Activated naive CD8-positive, alpha-beta T cell treated with anti-CD3 and anti-CD28 coated beads for 36 hours (primary cell): ENCODE measurements at places on chromosomes 7 and 10. TPM values are rescaled to one million over a fixed set of nuclear protein-coding genes. Genes with fewer than 3 reads are reported as not detected.

The MUC12 gene
- total RNA-seq = not detected

The CCDC172 gene
- not detected for total RNA-seq

The IL15RA gene
- total RNA-seq = 27.8 TPM

The SPACDR gene
- 1.0 TPM for total RNA-seq

The MPP7 gene
- total RNA-seq = 11.0 TPM

The GPNMB gene
- 1.8 TPM for total RNA-seq

The FAM241B gene
- total RNA-seq = 9.9 TPM

The SNX8 gene
- total RNA-seq = 45.6 TPM

The MTPN gene
- total RNA-seq = 139 TPM

The METTL27 gene
- total RNA-seq = 0.40 TPM

GRCh38 chr10:73110345-73110849 lies at the start of gene NUDT13:
NUDT13 (plus strand) TSS chr10:73110455; CDS start chr10:73114366, 3,911 bp downstream.
- peak; percentile 48 for DNase-seq

DNA sequence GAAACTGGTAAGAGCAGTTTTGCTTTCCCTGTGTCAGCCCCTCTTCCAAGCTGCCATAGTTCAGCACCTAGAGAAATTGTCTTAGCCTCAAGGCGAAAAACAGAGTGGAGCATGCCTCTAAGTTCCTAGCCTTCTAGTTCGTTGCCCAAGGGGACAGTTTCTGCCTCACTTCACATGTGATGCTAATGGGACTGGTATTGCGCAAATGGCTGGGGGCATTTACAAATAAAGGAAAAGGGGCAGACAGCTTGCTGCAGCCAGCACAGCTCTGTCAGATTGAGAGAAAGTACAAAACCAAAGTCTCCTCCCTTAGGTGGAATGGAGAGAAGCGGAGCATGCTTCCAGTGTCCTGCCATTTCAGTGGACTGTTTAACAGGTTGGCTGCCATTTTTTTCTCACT lies 567.7 kb downstream of the ETV1 start:
- no peak for DNase-seq

- no peak for DNase-seq
Observed at GRCh38 chr10:43012578-43012977, 64.3 kb upstream of the RET start.

DNA sequence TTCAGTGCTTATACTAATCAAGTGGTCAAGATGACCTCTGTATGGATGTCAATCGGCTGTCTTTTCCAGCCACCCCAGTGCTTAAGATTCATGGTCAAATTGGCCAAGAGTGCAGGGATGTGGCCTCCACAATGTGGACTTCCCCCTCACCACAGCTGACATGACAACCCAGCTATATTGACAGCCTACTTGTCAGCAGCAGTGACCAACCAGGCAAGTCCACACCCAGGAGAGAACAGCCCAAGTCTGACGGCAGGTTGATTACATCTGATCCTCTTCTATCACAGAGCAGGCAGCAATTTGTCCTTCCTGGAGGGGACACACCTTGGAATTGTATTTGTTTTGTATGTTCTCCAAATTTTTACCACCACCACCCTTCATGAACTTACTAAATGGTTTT lies 8.2 kb upstream of the ERVW-1 start:
- DNase-seq = no peak

- DNase-seq = no peak
Observed at GRCh38 chr7:68006619-68007018, 1010.0 kb downstream of the TYW1 start.

DNA sequence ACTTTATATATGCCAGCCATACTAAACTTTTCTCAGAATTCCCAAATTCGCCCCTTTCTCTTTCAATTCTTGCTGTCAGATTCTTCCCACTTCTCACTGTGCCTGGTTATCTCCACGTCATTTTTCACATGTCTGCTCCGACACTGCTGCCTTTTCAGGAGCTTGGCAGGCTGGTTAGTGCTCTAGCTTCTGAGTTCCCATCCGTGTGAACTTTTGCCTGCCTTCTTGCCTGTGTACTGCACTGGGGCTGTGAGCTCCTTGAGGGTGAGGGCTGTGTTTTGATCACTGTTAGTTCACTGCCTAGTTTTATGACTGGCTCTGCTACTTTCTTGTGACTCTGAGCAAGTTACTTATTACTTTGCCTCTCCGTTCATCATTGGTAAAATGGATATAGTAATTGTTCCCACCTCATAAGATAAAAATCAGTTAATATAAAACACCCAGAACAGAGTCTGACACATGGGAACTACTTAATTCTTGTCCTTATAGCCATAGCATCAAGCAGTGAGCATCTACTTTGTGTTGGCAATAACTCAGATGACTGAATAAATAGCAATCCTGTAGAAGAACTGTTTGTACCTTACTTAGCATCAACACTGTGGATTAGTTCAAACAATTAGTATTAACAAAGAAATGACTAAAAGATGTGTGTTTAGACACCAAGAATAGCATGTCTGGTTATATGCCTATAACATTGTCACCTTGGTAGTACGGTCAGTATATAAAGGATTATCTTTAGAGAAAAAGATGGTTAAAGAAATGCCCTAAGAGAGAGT lies 5.5 kb downstream of the GSTO1 start:
- DNase-seq = no peak

DNA sequence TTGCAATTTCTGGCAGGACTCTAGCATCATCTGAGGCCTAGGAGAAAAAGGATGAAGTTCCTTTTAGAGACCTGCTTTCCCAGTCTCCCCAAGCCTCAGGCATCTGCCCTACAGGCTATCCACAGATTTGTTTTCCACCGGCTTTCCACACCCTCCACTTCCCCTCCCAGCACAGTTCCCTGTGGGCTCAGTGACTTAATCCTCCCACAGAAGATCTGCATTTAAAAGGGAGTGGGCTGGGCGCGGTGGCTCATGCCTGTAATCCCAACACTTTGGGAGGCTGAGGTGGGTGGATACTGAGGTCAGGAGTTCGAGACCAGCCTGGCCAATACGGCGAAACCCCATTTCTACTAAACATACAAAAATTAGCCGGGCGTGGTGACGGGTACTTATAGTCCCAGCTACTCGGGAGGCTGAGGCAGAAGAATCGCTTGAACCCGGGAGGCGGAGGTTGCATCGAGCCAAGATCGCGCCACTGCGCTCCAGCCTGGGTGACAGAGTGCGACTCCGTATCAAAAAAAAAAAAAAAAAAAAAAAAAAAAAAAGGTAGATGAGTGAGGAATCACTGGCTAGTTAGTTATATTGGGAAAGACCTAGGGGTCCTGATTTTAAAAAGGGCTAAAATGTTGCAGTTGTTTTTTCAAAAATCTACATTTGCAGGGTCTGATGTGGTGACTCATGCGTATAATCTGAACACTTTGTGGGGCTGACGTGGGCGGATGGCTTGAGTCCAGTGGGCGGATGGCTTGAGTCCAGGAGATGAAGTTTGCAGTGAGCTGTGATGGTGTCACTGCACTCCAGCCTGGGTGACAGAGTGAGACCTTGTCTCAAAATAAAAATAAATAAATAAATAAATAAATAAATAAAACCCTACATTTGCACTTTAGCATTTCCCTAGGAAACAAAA lies 119.5 kb downstream of the BAMBI start:
- no peak for DNase-seq

GRCh38 chr10:43843321-43844101 lies 194.8 kb upstream of the ZNF32 start:
- DNase-seq = no peak

DNA sequence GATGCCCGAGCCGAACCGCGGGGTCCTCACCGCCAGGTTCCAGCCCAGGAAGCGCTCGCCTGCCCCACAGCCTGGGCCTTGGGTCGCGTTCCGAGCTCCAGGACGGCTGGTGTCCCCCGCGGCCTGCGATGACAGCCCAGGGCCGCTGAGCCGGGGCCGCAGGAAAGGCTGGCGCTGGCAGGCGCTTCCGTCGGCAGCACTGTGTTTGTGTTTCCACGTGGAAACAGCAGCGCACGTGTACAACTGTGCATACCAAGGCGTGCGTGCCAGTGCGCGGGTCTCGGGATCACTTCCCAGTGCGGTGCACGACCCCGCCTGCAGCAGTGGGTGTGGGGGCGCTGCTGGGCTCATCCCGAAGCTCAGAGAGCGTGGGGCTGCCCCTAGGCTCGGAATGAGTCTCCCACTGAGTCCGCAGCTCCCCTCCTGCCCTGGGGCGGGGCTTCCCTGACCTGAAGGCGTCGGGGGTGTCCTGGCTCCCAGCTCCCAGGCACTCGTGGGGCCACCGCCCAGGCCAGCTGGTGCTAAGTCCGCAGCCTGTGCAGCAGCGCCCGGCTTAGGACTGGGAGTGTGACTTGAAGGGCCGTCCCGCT lies 17.2 kb downstream of the AP5Z1 start:
- DNase-seq = peak; percentile 33

DNA sequence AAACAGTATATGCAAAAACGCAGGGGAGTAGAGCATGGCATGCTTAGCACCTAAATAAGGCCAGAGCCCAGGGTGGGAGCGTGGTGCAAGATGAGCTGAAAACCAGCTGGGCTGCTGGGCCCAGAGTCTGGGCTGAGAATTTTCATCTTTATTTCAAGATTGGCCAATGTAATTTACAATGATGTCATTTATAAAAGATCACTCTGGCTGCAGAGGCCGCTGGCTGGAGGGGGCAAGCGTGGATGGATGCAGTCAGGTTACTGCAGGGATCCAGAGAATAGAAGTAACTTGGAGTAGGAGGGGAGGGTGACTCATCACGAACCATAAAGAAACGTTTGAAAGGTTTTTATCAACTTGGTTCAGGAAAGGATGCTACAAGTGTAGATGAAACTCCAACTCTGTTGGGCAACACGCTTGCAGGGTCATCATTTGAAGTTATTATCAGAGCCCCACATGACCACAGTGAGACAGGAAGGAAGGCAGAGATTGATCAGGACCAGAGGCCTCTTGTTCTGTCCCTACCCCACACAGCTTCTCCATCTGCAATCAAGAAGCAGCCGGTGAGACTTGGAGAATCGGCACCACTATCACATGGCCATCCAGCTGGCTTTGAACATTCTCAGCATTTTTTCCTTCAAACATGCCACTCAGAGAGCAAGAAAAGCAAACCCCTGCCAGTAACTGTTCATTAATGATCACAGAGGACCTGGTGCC lies 49.2 kb downstream of the ODAD2 start:
- DNase-seq = no peak

GRCh38 chr10:95297402-95297801 lies 6.6 kb upstream of the PDLIM1 start:
- no peak for DNase-seq

- DNase-seq = no peak
Observed at GRCh38 chr7:6477318-6477660, 29.5 kb upstream of the DAGLB start.

DNA sequence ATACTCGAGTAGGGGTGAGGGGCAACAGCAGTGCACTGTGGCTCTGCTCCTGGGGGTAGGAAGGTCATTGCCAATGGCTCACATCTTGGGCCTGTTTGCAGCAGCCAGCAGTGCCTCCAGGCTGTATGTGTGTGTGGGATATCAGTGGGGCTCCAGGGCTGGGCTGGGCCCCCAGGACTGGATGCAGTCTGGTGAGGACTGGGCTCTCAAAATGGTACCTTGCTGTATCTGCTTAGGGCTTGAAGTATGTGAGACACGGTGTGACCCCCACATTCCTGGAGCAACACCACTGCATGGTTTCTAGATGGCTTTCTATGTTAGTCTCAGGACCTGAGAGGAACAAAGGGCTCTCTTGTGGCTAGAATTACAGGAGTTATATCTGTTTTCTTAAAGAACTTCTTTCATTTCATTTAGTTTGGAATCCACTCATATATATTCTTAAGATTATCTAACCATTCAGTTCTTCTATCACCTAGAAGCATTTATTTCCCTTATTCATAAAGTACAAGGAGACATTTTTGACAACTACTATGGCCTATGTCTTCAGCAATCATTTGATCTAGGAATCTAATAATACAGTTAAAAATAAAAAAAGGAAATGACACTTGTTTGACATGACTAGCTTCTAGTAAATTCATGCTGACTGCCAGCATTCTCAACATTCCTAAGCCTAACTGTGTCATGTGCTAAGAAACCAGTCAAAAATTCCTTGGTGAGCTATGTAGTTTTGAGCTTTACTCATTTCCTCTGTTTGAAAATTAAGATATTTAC lies 443.2 kb upstream of the SEMA3A start:
- DNase-seq = no peak

GRCh38 chr10:112519133-112519761 lies 72.2 kb downstream of the VTI1A start:
- peak; percentile 7 for DNase-seq

DNA sequence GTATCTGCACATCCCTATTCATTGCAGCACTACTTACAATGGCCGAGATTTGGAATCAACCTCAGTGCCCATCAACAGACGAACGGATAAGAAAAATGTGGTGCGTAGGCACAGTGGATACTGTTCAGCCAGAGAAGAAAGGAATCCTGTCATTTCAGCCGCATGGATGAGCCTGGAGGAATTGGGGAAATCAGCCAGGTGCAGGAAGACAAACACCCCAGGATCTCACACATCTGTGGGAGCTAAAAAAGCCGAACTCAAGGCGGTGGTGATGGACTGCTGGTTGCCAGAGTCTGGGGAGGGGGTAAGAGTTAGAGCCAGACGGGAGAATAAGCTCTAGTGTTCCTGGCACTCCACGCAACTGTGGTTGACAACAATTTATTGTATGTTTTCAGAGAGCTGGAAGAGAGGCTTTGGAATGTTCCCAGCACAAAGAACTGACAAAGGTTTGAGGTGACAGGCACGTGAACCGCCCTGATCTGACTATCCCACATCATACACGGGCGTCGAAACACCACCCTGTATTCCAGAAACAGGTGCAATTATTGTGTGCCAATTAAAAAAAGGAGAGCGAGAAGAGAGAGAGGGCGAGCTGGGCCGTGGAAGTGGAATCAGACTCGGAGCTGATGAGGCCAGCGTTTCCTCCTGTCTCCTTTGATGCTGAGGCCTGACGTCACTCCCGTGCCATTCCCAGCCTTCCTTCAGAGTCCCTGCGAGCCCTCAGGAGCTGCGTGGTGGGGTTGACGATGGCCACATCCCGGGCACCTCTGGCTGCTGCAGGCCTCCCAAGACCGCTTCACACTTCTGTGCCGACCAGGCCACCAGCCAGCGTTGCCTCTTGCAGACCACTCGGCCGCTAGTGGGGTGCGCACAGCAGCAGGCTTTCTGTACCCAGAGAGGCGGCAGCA lies 189.5 kb downstream of the DNAJB6 start:
- DNase-seq = no peak

DNA sequence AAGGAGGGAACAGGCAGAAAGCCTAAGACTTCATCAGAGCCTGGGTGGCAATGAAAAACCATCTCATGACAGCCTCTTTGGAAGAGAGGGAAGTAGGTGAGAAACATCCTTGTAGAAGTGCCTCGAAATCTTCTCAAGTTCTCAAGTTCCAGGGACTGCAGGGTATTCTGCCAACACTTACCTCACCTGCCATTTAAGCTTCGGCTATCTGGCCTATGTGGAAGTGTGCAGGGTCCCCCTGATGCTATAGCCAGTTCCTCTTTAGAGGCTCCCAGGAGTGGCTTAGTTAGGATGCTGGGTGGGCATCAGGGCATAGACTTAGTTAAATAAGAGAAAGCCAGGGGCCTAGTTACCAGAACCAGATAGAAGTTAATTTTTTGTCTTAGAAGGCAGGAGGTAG lies 27.0 kb downstream of the ABCC2 start:
- DNase-seq = no peak
